ENCODE measurements at places on chromosomes 6 and 20. TPM values are rescaled to one million over a fixed set of nuclear protein-coding genes. Genes with fewer than 3 reads are reported as not detected.

RSPO4 gene
- polyA plus RNA-seq, result not detected

GABRR1 gene
- not detected for polyA plus RNA-seq

GPR6 gene
- polyA plus RNA-seq, result not detected

GHRH gene
- not detected for polyA plus RNA-seq

- H3K4me1 ChIP-seq, result no peaks in the 10 kb centered on the region
- H3K27ac ChIP-seq, result no peak overlapping the region
- no peaks in the 10 kb centered on the region for H3K27me3 ChIP-seq
- H3K36me3 ChIP-seq, result no peaks in the 10 kb centered on the region
- DNase-seq, result no peak
Measured at GRCh38 chr20:11047559-11047958, 373.8 kb upstream of the JAG1 start.

DNA sequence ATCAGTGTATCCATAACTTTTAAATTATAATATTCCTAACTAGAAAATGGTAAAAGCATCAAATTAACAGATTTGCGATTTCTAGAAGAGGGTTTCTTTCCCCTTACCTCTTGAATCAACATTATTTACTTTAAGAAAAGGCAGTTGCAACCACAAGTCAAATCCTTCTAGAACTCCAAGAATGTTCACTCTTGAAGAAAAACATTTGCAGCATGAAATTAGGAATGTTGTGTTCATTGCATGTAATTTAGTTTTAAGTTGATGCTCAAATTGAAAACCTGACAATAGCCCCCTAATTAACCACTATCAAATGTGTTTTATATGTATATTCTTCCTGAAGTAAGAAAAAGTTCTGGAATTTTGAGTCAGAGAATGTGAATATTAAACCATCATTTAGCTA lies 2.3 kb upstream of the REV3L start:
- peaks cover 32% of the 10 kb centered on the region for H3K4me1 ChIP-seq
- DNase-seq, result no peak
- H3K27me3 ChIP-seq, result no peaks in the 10 kb centered on the region
- no peaks in the 10 kb centered on the region for H3K36me3 ChIP-seq

MYLK4 gene
- 0.24 TPM for polyA plus RNA-seq

MACROD2 gene
- not detected for polyA plus RNA-seq
